Naive thymus-derived CD8-positive, alpha-beta T cell (primary cell): ENCODE measurements at places on chromosomes 7 and 10. TPM values are rescaled to one million over a fixed set of nuclear protein-coding genes. Genes with fewer than 3 reads are reported as not detected.

Gene CHRM2
- total RNA-seq, result not detected

Gene MOGAT3
- total RNA-seq, result not detected

Gene CACNA2D1
- not detected for total RNA-seq

Gene CCDC136
- 16.5 TPM for total RNA-seq

Gene HSPA14
- 16.7 TPM for total RNA-seq

Gene LRRC17
- total RNA-seq, result not detected

Gene GNGT1
- not detected for total RNA-seq

Gene BLVRA
- 13.5 TPM for total RNA-seq

Gene MSMB
- not detected for total RNA-seq

Gene VWC2
- total RNA-seq, result not detected

DNA sequence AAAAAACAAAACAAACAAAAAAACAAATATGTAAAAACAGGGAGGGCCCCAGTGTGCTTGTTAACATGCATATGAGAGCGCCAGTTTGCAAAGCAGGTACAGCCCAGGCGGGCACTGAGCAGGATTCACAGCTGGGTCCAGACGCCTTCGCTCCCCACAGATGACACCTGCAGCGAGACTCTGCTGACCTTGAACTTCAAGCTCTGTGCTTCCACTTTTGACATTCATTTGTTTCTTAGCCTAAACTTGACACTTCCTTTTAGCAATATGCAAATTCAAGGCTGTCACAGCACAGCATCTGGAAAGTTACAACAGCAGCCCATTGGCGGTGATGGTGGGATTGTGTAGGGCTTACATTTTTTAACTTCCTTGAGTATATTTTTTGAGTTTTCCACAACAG, 88.8 kb upstream of the TNS3 start:
- H3K36me3 ChIP-seq, result no peaks in the 10 kb centered on the region
- no peaks in the 10 kb centered on the region for H3K27me3 ChIP-seq
- no peak overlapping the region for H3K4me3 ChIP-seq
- no peak overlapping the region for H3K27ac ChIP-seq
- DNase-seq, result no peak

DNA sequence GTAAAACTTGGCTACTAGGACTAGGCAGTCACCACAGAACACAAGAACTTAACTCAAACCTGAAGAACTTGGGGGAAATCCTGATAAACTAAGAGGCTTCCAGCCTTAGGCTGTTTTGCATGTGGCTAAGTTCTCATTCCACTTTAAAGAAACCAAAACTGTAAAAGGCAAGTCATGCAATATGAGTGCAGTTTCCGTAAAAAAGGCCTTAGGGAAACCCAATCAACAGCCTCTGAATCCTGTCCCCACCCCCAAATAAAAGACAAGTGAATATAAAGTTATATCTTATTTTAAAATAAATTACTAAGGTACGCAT, 95.1 kb downstream of the USP6NL start:
- H3K27ac ChIP-seq, result no peak overlapping the region
- no peak overlapping the region for H3K4me3 ChIP-seq
- no peaks in the 10 kb centered on the region for H3K27me3 ChIP-seq
- peaks cover 22% of the 10 kb centered on the region for H3K4me1 ChIP-seq

- no peaks in the 10 kb centered on the region for H3K27me3 ChIP-seq
- no peak overlapping the region for H3K27ac ChIP-seq
- H3K36me3 ChIP-seq, result peaks cover 72% of the 10 kb centered on the region
- H3K4me3 ChIP-seq, result no peak overlapping the region
Measured at GRCh38 chr10:123044391-123044790, 35.6 kb downstream of the ACADSB start.

GRCh38 chr10:63825111-63825510, 303.9 kb downstream of the REEP3 start:
- DNase-seq, result no peak
- H3K4me3 ChIP-seq, result no peak overlapping the region
- no peaks in the 10 kb centered on the region for H3K36me3 ChIP-seq
- no peak overlapping the region for H3K27ac ChIP-seq

DNA sequence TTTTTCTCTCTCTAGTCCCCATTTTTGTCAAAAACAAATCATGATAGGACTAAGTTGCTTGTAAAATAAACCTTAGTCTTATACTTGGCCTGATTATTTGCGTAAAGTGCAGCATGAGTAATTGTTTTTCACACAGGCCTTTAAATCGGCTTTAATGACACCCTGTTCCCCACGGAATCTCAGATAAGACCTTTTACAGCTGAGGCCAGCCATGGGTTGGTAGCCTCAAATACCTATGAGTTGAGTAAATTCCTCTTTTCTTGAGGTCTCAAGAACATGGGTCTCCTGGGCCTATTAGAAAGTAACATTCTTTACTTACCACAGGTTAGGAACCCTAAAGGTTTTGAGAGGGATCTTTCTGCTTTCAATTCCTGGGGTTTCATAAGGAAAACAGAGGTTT, 761.0 kb upstream of the PHF14 start:
- H3K36me3 ChIP-seq, result no peaks in the 10 kb centered on the region
- no peaks in the 10 kb centered on the region for H3K4me1 ChIP-seq
- no peaks in the 10 kb centered on the region for H3K27me3 ChIP-seq
- no peak for DNase-seq
- H3K27ac ChIP-seq, result no peak overlapping the region

- H3K4me3 ChIP-seq, result no peak overlapping the region
- no peak for DNase-seq
- no peaks in the 10 kb centered on the region for H3K4me1 ChIP-seq
- H3K27ac ChIP-seq, result no peak overlapping the region
Measured at GRCh38 chr10:53491774-53492173, 719.2 kb upstream of the MBL2 start.

- peaks cover 37% of the 10 kb centered on the region for H3K36me3 ChIP-seq
- H3K4me3 ChIP-seq, result no peak overlapping the region
- no peak for DNase-seq
Measured at GRCh38 chr10:129755158-129755591, 208.9 kb downstream of the EBF3 start.

DNA sequence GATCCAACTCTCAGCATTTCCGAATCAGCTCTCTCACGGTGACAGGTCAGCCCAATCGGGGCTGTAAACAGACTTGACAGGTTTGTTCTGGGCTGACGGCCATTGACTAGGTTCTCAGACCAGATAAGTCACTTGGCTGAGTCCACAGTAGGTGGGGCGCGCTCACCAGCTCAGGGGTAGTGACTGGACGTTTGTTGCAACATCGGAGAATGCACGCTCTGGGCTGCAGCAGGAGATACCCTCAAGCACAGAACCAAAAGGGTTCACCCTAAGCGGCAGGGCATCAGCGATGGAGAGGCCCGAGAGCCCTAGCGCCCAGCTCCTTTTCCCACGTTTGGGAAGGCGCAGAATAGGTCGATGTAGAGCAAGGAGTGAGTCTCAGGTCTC, 1.8 kb downstream of the KLLN start:
- H3K27ac ChIP-seq, result peak overlapping the region; percentile 98
- H3K36me3 ChIP-seq, result peaks cover 7% of the 10 kb centered on the region
- H3K4me1 ChIP-seq, result peaks cover 37% of the 10 kb centered on the region
- peak overlapping the region; percentile 98 for H3K4me3 ChIP-seq

DNA sequence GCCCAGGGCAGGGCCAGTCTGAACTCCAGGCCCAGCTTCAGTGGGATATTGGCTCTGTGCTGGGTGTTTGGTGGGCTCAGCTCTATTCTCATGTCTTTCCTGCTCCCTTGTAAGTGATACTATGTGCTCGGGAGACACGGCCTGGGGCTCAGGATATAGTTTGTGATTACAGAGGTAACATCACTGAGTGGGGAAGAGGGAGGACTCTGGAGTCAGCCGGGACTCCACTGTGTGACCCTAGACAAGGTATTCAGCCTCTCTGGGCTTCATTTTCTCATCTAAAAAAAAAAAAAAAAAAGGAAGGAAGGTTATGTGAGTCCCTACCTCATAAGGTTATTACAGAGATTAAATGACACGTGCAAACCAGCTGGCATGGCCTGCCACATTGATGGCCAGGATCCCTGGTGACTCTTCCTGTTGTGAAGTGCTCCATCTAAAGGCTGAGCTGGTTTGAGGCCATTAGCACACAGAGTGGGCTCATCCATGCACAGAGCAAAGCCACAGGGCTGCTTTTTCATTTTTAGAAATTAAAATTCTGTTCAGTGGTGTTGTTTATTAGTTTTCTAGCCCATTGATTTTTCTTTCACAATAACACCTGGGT, 15.7 kb downstream of the SLC13A4 start:
- no peak for DNase-seq
- H3K4me3 ChIP-seq, result no peak overlapping the region
- no peaks in the 10 kb centered on the region for H3K27me3 ChIP-seq
- no peak overlapping the region for H3K27ac ChIP-seq
- no peaks in the 10 kb centered on the region for H3K4me1 ChIP-seq
- no peaks in the 10 kb centered on the region for H3K36me3 ChIP-seq

- DNase-seq, result no peak
Measured at GRCh38 chr7:111823826-111824225, 261.5 kb upstream of the IMMP2L start.

DNA sequence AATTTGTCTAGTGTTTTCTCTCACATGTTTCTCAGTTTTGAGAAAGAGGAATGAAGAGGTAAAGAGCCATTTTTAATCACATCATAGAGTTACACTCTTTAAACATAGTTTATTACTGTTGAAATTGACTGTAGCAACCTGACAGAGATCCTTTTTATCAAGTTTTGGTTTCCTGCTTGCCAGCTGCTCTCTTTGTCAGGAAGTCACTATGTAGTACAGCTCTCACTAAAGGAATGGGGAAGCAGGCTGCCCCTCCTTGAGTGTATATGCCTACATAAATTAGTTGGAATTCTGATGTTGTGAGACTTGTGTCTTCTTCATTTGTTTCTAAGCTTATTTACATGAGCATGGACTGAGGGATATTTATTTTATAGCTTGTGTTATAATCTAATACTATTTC, 1274.0 kb upstream of the CELF2 start:
- H3K4me1 ChIP-seq, result no peaks in the 10 kb centered on the region
- no peak overlapping the region for H3K27ac ChIP-seq

DNA sequence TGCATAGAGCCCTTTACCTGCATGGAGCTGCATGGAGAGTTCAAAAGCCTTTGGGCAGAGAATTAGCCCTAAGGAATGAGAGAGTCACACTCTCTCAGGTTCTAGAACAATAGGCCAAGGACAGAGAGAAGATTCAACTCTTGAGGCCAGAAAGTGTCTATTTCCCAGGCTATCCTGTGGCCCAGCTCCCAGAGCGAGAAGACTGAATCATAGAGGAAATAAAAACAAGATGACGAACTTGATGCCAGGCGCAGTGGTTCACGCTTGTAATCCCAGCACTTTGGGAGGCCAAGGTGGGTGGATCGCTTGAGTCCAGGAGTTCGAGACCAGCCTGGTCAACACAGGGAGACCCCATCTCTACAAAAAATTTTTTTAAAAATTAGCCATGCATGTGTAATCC, 18.3 kb upstream of the PODXL start:
- no peak overlapping the region for H3K4me3 ChIP-seq
- H3K27me3 ChIP-seq, result no peaks in the 10 kb centered on the region
- H3K4me1 ChIP-seq, result no peaks in the 10 kb centered on the region
- no peak for DNase-seq

GRCh38 chr10:118965645-118966044, 63.9 kb upstream of the NANOS1 start:
- no peaks in the 10 kb centered on the region for H3K4me1 ChIP-seq
- peaks cover 38% of the 10 kb centered on the region for H3K27me3 ChIP-seq
- no peak for DNase-seq
- no peak overlapping the region for H3K4me3 ChIP-seq
- no peak overlapping the region for H3K27ac ChIP-seq

GRCh38 chr10:11478807-11479206, 132.6 kb downstream of the USP6NL start:
- H3K4me3 ChIP-seq, result peak overlapping the region; percentile 39
- no peaks in the 10 kb centered on the region for H3K27me3 ChIP-seq
- peaks cover 9% of the 10 kb centered on the region for H3K4me1 ChIP-seq
- peaks cover 12% of the 10 kb centered on the region for H3K36me3 ChIP-seq

DNA sequence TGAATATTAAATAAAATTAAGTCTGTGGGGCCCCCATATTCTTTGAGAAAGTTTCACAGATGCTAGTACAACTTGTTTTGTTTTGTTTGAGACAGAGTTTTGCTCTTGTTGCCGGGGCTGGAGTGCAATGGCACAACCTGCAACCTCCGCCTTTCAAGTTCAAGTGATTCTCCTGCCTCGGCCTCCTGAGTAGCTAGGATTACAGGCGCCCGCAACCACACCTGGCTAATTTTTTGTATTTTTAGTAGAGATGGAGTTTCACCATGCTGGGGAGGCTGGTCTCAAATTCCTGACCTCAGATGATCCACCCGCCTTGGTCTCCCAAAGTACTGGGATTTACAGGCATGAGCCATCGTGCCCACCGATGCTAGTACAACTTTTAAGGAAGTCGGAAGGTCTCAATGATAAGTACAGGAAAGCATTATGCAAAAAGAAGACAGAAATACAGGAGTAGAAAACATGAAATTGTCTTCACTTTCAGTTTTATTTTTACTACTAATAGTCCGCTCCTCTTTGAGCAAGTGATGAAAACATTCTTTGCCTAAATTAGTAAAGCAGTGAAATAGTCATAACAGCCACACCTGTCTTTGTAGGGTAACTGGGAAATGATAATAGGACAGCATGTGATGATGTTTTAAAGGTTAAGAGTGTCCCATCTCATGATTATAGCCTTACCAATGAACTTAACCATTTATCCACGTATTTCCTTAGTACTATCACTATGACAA, 147.5 kb downstream of the SEMA3D start:
- DNase-seq, result no peak
- H3K4me3 ChIP-seq, result no peak overlapping the region
- H3K36me3 ChIP-seq, result no peaks in the 10 kb centered on the region
- H3K4me1 ChIP-seq, result no peaks in the 10 kb centered on the region
- peaks cover 2% of the 10 kb centered on the region for H3K27me3 ChIP-seq
- no peak overlapping the region for H3K27ac ChIP-seq

GRCh38 chr10:4334015-4334414, 492.0 kb upstream of the AKR1E2 start:
- H3K27ac ChIP-seq, result no peak overlapping the region
- DNase-seq, result no peak
- no peak overlapping the region for H3K4me3 ChIP-seq
- no peaks in the 10 kb centered on the region for H3K36me3 ChIP-seq

DNA sequence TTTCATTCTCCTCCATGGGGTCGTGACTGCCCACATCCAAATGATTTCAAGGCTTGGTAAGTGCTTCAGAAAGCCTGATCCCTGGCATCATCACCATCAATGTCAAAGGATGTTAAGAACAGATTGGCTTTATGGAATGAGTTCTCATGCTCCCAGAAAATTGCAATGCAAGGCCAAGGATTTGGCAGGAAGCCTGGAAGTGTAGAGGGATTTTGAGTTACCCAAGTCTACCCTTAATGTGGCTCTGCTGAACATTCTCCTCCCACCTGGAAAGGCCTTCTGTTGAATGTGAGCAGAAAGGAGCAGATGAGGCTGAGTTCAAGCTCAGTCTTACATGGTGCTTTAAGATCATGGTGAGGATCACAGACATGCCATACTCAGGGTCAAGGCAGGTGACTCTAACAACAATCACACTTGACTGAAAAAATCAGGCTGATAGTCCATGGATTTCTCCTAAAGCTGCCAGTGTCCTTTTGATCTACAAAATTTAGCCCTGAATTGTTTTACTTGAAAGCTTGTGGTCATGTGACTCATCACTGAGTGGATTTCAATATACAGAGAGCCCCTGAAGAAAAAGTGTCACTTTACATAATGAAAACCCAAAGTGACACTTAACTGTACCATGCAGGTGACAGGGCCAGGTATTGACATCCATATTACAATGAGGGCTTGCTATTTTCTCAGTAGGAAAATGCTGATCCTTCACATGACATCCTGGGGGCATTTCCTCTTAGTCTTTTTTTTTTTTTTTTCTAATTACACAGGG, 111.1 kb upstream of the PDLIM1 start:
- peaks cover 9% of the 10 kb centered on the region for H3K27me3 ChIP-seq
- no peaks in the 10 kb centered on the region for H3K4me1 ChIP-seq
- H3K36me3 ChIP-seq, result no peaks in the 10 kb centered on the region
